NCI-H2081 (cell line): ENCODE measurements at places on chromosomes 11 and 22.

GRCh38 chr11:61923166-61924063 lies 6.0 kb upstream of the RAB3IL1 start:
- no peak for DNase-seq

- DNase-seq = no peak
These were observed 11.4 kb downstream of the PACS1 start for GRCh38 chr11:66081505-66081904.

GRCh38 chr11:110199184-110199981 lies 97.0 kb downstream of the RDX start:
- no peak for DNase-seq

DNA sequence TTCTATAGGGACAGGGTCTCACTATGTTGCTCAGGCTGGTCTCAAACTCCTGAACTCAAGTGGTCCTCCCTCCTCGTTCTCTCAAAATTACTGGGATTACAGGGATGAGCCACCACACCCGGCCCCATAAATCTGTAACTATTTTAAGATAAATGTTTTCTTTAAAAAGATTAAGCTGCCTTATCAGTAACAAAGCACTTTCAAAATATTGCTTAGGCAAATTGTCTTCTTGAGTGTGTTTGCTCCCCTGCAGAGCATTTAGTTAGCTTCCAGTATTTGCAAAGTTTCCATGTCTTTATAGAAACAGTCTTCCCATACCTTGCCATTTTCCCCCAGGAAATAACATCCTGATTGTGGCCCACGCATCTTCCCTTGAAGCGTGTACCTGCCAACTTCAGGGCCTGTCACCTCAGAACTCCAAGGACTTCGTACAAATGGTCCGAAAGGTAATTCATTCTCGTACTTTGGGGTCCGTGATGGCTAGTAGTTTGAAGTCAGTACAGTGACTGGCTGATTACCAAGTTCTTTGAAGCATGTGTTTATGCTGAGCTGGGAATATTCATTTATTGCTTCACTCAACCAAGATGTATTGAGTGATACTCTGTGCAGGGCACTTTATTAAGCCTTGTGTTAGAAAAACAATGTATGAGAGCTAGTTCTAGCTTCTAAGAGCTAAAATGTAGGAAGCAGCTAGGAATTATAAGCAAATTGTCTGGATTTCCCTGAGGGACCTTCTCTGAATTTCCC lies 30.4 kb upstream of the CRTAM start:
- DNase-seq = no peak

GRCh38 chr11:65852508-65853245 lies 5.3 kb downstream of the CFL1 start:
- no peak for DNase-seq

GRCh38 chr11:103997082-103997481 lies 39.4 kb upstream of the DDI1 start:
- DNase-seq = no peak

GRCh38 chr11:67079065-67079705 lies 22.5 kb downstream of the RHOD start:
- no peak for DNase-seq

- DNase-seq = peak; percentile 47
These were observed at the start of gene MUC5AC for GRCh38 chr11:1157645-1158591. MUC5AC (plus strand) TSS chr11:1157953; CDS start chr11:1158000, 47 bp downstream.

DNA sequence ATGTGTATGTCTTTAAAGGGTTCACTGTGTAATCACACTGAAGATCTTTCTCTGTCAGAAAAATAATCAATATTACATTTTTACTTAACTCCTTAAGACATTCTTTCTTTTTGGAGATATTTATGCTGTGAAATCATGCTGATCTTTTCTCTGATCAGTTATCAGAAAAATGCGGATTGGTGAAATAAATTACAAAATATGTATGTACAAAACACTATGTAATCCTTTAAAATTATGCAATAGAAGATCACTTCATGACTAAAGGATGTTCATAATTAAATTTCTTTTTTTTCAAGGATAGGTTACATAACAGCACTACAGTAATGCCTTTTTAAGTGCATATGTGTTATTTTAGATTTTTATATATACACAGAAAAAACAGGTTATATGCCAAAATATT lies 24.7 kb downstream of the BTBD10 start:
- DNase-seq = no peak

- no peak for DNase-seq
These were observed 195.9 kb downstream of the SWAP70 start for GRCh38 chr11:9859554-9860305.

- DNase-seq = no peak
These were observed 9.8 kb upstream of the PSMA1 start for GRCh38 chr11:14529951-14530350.

GRCh38 chr11:102583141-102583873 lies 41.8 kb downstream of the MMP20 start:
- DNase-seq = no peak

DNA sequence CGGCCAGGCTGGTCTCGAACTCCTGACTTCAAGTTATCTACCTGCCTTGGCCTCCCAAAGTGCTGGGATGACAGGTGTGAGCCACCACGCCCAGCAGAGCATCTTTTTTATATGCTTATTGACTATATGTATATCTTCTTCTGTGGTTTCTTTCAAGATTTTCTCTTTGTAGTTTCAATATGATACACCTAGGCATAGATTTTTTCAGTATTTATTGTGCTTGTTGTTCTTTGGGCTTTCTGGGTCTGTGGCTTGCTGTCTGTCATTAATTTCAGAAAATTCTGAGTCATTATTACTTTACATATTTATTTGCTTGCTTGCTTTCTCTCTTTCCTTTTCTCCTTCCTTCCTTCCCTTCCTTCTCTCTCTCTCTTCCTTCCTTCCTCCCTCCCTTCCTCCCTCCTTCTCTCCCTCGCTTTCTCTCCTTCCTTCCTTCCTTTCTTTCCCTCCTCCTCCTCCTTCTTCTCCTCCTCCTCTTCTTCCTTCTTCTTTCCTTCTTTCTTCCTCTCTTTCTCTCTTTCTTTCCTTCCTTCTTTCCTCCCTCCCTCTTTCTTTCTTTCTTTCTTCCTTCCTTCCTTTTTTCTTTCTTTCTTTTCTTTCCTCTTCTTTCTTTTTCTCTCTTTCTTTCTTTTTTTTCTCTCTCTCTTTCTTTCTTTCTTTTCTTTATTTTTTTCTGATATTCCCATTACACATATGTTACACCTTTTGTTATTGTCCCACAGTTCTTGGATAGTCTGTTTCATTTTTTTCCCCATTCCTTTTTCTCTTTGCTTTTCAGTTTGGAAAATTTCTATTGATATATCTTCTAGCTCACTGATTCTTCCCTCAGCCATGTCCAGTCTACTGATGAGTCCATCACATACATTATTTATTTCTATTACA lies 10.9 kb upstream of the DCHS1 start:
- no peak for DNase-seq

DNA sequence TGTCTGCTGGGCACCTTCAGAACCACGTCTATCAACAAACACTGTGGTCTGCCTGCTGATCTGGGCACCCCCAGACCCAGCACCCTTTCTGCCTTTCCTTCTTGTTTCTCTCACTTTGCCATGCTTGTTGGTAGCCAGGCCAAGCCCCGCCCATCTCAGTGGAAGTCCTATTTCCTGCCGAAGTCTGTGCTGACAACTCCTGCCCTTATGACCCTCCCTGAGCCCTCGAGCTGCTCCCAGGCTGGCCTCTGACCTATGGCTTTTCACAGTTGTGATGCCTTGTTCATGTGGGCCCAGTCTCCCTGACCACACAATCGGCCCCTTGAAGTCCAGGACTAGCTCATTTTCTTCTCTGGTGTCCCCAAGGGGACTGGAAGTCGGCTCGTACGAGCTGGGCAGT lies 132.1 kb downstream of the DSCAML1 start:
- DNase-seq = no peak

DNA sequence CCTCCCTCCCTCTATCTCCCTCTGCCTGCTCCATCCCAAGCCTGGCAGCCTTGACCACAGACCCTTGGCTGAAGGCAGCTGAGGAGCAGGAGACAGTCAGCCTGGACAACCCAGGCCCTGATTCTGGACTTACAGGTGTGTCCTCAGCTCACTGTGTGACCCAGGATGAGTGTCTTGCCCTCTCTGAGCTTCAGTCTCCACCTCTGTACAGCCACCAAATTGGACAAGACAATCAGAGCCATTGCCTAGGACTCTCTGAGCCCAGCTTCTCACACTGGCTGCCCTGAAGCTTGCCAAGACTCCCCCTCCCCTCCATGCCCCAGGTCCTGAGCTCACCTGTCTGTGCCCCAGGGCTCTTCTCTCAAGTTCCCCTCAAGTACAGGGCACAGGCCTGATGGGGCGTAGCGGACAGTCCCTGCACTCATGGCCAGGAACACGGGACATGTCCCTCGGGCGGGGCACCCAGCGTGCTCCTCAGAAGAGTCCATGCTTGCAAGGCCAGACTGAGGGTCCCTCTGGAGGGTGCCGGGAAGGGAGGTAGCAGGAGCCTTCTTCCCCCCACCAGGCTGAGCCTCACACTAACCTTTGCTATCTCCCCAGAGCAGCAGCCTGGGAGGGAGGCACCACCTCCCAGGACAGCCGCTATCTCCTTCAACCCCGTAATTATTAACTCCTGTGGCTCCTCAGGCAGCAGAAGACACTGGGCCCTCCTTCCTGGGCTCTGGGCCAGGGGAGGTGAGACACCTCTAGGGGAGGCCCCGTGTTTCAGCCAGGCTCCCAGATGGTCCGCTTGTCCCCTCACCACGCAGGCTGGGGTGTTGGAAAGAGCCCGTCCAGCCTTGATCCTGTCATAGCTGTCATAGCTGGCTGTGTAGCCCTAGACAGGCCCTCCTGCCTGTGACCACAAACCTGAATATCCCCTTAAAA lies 2.6 kb upstream of the RAB3IL1 start:
- DNase-seq = no peak

DNA sequence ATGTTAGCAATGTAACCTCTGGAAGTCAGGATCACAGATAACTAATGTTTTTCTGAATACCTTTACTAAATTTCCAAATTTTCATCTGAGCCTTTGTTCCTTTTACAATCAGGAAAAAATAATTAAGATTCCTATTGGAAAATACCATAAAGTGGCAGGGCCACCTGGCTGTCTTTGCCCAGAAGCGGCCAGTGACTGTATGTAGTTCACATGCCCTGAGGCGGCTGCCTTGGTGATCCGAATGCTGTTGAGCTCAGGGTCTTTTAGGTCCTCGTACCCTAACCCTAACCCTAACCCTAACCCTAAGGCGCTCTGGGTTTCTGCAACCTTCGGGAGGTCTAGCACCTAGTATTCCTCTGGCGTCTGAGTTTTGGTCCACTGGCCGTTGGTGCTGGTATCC lies 8.5 kb upstream of the ARFGAP3 start:
- no peak for DNase-seq

DNA sequence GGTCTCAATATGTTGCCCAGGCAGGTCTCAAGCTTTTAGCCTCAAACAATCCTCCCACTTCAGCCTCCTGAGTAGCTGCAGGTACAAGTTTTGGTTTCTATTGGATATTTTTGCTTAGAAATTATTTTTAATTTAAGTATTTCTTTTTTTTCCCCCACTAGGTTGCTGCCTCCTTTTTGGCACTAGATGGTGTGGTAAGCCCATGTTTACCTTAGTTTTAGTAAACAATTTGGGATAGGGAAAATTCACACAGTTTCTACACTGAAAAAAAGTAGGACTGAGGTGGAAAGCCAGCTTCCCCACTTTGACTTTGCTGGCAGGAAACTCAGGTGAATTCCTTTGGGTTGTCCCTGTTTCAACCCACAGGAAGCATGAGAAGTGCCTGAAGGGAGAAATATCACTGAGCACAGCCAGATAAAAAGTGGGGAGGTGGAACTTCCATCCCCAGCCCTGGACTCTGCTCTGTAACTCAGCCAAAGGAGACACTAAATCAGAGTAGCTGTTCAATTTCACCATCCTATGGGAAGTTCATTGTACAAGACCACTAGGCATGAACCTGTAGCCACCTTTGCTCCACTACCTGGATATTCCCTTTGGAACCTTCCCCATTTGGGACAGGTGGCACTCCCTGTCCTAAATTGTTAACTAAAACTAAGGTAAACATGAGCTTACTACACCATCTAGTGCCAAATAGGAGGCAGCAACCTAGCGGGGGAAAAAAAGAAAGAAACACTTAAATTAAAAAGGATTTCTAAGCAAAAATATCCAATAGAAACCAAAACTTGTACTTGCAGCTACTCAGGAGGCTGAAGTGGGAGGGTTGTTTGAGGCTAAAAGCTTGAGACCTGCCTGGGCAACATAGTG lies 154.4 kb upstream of the FAT3 start:
- no peak for DNase-seq

- DNase-seq = no peak
These were observed 526 bp downstream of the C1QTNF6 start for GRCh38 chr22:37187552-37187890.

- no peak for DNase-seq
These were observed 759.4 kb downstream of the OPCML start for GRCh38 chr11:132772703-132773545.

DNA sequence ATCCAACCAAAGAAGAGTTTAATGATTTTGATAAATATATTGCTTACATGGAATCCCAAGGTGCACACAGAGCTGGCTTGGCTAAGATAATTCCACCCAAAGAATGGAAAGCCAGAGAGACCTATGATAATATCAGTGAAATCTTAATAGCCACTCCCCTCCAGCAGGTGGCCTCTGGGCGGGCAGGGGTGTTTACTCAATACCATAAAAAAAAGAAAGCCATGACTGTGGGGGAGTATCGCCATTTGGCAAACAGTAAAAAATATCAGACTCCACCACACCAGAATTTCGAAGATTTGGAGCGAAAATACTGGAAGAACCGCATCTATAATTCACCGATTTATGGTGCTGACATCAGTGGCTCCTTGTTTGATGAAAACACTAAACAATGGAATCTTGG lies 23.9 kb downstream of the KDM4D start:
- no peak for DNase-seq
